ENCODE measurements at places on chromosomes 13 and 19. TPM values are rescaled to one million over a fixed set of nuclear protein-coding genes. Genes with fewer than 3 reads are reported as not detected.
A peak's percentile ranks its signal among the peaks of the same experiment; 100 is the strongest.

Gene PODNL1
- 1.5 TPM for total RNA-seq

Gene OPA3
- total RNA-seq = 6.4 TPM

Gene PCDH8
- 1.0 TPM for total RNA-seq

Gene MTUS2
- 11.2 TPM for total RNA-seq

Gene FGF14
- 0.21 TPM for total RNA-seq

Gene TEX101
- total RNA-seq = not detected

DNA sequence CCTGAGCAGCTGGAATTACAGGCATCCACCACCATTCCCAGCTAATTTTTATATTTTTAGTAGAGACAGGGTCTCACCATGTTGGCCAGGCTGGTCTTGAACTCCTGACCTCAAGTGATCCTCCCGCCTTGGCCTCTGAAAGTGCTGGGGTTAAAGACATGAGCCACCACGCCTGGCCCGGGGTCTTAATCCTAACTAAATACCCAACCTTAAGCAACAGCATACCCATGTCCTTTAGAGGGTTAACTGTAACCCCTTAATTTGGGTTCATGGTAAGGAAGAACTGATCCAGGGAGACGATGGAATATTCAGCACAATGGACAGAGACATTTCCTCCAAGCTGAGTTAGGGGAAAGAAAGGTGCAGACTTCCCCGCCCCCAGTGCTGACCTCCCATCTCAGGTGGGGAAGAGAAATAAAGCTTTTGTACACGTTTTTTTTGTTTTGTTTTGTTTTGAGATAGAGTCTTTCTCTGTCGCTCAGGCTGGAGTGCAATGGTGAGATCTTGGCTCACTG lies 8.7 kb upstream of the GALP start:
- peak; percentile 40 for DNase-seq

- peak; percentile 24 for DNase-seq
Measured at GRCh38 chr13:79030513-79030912, 371.6 kb upstream of the OBI1 start.

GRCh38 chr19:33198169-33198568 lies 4.0 kb downstream of the LRP3 start:
- DNase-seq = no peak
